ENCODE measurements at places on chromosomes 13 and 19.
A peak's percentile ranks its signal among the peaks of the same experiment; 100 is the strongest.

GRCh38 chr19:5955636-5955935 lies 22.4 kb downstream of the RANBP3 start:
- peak; percentile 39 for DNase-seq

DNA sequence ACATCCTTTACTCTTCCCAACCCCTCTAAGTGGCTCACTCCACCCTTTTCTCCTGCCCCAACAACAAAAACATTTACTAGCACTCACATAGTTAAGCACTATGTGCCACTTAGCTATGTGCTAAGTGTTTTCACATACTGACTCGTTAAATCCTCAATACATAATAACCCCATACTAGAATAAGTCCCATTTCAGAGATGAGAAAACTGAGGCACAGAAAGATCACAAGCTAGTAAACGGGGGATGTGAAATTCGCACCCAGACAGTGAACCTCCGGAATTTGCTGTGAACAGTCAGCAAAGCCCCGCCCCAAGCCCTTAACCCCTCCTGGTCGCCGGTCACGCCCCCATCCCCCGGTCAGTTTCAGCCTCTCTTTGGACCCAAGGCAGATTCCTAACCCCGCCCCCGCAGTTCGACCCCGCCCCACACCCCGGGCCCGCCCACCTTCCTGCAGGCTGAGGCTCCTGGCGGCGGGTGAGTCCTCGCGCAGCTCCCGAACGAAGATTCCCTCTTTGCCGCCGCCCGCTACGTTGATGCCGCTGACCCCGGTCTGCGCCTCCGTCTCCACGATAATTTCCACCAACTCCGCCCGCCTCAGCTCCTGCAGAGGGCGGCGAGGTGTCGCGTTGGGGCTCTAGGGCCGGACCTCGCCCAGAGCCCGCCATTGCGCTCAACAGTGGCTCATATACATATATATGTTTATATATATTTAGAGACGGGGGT lies 9.8 kb downstream of the PRX start:
- DNase-seq = peak; percentile 87

DNA sequence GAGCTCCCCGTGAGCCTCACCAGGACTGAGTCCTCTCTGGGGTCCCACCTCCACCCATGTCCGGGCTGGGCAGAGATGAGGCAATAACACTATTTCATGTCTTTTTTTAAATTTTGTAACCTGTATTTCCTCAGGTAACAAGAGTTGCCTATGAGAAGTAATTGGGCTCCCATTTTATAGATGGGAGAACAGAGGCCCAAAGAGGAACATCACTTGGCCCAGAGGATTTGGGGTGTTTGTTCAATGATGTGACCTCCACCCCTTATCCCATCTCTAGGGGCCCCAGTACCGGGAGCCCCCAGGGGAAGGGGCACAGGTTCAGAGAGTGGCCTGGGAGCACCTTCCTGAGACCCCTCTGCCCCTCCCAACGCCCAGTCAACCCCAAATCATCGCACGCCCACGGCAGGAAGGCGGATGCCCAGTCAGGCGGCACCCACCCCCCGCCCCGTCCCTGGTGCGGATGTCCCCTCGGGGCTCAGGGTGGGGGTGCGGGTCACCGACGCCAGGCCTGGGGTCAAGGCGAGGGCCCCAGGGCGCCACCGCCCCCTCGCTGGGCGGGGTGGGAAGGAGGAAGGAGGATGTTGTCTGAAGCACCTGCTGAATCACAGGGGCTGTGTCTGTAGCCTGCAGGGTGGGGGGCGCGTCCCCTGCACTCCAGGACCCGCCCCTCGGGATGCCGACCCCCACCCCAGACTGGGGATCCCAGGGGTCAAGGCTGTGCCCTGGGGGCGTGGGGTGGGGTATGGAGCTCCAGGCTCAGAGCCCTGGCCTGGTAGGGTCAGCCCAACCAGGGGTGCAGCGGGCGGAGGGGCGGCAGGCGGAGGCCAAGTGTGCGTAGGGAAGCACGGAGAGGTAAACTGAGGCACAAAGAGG lies 9.0 kb upstream of the CIRBP start:
- DNase-seq = no peak

DNA sequence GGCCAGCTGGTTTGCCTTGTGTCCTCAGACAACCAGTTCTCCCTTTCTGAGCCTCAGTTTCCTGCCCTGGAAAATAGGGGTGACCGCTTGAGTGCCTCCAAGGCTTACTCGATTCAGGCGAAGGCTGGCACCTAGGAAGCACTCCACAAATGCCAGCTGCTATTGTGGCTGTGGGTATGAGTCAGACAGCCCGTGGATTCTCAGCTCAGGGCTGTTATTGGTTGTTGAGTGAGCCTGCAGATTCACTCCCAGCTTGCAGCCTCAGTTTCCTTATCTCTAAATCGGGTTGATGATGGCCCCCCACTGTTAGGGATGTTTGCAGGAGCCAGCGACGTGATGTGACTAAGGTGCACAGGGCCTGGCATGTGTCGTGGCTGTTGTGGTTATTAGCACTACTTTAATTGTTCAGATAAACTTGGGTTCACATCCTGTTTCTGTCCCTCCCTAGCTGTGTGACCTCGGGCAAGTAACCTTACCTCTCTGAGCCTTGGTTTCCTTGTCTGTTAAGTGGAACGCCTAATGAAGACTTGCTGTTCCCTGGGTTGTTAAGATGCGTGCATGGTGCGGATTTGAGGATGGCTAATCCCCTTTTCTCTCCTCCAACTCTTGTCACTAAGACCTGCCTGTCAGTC lies 2.4 kb downstream of the MARK4 start:
- DNase-seq = no peak

DNA sequence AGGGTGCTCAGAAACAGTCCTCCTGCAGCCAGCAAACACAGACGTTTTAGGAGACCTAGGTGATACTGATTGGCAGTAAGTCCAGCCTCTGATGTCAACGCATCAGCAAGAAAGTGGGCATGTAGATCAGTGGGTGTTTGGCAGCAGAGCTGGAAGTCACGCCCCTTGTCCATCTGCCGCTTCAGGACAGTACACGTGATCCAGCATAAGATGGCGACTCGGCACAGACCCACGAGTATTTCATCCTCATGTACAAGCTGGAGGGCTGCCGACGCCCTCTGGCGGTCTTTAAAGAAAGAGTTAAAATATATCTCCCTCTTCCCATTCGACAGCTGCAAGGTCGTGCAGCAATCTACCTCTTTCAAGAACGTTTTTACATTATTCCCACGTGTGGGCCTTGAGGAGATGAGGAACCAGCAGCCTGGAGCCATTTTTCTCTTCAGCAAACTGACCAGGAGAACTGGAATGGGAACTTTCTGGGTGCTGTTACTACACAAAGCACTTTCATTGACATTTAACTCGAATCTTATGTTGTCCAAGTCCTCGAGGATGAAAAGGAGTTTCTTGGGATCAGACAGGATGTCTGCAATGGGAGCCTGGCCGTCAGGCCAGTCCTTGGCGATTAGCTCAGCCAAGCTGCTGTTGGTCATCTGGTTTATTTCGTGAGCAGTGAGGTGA lies 22.3 kb downstream of the NLRP11 start:
- DNase-seq = no peak
